ENCODE measurements at places on chromosomes 4 and X.

GRCh38 chr4:85607624-85608023 is 132.7 kb downstream of the ARHGAP24 start:
- no peak for DNase-seq

DNA sequence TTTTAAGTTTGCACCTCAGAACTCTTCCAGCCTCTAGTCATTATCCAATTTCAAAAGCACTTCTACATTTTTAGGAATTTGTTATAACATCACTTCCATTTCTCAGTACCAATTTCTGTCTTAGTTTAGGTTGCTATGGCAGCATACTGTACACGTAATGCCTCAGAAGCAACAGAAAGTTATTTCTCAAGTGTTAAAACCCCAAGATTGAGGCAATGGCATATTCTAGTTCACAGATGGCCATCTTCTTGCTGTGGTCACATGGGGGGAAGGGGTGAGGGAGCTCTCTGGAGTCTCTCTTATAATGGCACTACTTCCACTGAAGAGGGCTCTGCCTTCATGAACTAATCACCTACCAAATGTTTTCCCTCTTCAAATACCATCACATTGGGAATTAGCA is 220.3 kb upstream of the CTSO start:
- no peak for DNase-seq

GRCh38 chr4:145805490-145805889 is 125.5 kb downstream of the C4orf51 start:
- no peak for DNase-seq

- DNase-seq: no peak
These were observed 116.8 kb upstream of the KIT start for GRCh38 chr4:54540931-54541330.

- DNase-seq: no peak
These were observed 75.5 kb upstream of the ADRA2C start for GRCh38 chr4:3690551-3691152.

- no peak for DNase-seq
These were observed 118.9 kb upstream of the FSTL5 start for GRCh38 chr4:162282684-162283083.

GRCh38 chr4:153010146-153010545 is 74.0 kb downstream of the FHDC1 start:
- no peak for DNase-seq

DNA sequence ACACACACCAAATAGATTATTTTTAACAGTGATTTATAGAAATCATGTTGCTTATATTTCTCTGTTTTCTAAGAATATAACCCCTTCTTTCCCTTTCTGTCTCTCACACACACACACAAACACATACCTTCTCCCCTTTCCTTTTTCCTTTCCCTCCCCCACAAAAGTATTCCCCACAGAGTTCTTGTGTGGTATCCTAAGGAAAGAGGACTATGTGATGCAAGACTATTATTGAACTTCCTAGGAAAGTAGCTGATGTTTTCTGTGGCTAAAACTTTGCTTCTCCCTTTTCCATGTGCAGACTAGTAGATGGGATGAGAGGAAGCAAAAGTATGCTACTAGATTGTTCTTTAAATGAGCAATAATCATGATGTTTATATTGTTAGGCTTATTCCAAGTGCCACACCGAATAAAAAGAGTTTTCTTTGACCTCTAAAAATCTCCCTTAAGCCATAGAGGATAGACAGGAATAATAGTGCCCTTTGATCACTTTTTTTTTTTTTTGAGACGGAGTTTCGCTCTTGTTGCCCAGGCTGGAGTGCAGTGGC is 38.7 kb downstream of the CPEB2 start:
- no peak for DNase-seq

DNA sequence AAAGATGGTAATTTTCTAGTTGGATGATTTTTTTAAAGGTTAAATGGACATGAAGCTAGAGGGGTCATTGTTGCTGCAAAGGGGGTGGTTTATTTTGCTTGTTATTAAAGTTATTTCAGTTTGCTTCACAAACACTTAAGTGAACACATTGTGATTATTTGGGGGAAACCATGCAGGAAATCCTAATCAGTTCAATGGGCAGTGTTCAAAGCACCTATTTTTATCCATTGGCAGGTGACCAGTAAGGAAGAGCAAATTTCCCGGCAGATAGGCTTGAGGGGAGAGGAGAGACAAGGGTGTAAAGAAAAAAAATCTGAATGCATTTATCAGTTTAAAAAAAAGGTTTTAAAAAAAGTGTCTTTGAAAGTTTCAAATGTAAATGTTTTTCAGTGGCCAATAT is 17.6 kb downstream of the GPR174 start:
- no peak for DNase-seq

- DNase-seq: no peak
These were observed 20.4 kb downstream of the PIN4 start for GRCh38 chrX:72201836-72202536.

DNA sequence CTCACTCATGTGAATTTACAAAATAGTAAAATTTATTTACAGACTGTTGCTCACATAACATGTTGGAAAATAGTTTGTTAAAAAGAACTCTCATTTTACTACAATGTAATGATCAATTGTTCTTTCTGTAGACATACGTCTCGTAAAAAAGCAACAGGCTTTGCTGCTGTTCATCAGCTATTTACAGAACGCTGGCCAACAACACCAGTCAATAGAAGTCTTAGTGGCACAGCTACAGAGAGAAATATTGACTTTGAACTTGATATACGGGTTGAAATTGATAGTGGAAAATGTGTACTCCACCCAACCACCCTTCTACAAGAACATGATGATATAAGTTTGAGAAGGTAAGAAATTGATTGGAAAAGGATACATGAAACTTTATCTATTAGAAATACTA is 47.6 kb upstream of the ADAD1 start:
- no peak for DNase-seq

DNA sequence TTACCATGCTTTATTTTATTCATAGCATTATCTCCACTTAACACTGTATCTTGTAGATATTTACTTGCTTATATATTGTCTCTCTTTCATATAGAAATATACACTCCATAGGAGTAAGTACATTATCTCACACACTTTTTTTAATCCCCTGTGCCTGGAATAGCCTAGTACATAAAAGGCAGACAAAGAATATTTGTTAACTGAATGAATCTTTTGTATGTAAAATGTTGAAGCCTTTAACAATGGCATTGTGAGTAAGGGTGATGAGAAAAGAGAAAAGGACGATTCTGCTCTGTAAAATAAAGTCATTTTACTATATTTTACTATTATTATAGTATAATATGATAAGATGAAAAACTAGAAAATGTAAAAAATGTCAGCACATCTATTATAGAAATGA is 97.7 kb upstream of the PDHA2 start:
- DNase-seq: no peak

GRCh38 chr4:10898072-10898471 is 213.5 kb upstream of the CLNK start:
- DNase-seq: no peak

GRCh38 chrX:56268888-56269287 is 36.7 kb downstream of the KLF8 start:
- DNase-seq: no peak

- no peak for DNase-seq
These were observed 83.0 kb downstream of the MAGEB17 start for GRCh38 chrX:16250296-16250695.

GRCh38 chrX:22090181-22090580 is 58.1 kb downstream of the PHEX start:
- no peak for DNase-seq

- DNase-seq: no peak
These were observed 276.3 kb upstream of the TACR3 start for GRCh38 chr4:103996064-103996463.

DNA sequence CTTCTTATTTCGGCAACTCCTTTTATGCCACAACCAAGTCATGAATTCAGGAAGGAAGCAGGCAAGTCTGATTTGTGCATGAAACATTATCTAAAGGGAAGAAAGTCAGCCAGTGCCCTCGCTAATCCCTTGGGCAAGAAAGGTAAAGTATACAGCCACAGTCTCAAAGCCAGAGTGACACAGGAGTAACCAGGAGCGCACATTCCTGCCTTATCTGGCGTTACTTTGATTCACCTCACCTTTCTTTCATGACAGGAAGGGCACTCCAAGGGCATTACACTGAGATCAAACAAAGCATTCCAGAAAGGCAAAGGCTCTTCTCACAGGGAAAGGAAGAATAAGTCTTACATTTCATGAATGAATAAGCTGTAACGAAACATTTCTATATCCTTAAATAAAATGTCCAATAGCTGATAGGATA is 38.8 kb downstream of the FAT1 start:
- no peak for DNase-seq

GRCh38 chr4:58732973-58733372 is 1622.8 kb upstream of the IGFBP7 start:
- DNase-seq: no peak

GRCh38 chrX:98398542-98398941 is 1514.8 kb downstream of the RPA4 start:
- DNase-seq: no peak

DNA sequence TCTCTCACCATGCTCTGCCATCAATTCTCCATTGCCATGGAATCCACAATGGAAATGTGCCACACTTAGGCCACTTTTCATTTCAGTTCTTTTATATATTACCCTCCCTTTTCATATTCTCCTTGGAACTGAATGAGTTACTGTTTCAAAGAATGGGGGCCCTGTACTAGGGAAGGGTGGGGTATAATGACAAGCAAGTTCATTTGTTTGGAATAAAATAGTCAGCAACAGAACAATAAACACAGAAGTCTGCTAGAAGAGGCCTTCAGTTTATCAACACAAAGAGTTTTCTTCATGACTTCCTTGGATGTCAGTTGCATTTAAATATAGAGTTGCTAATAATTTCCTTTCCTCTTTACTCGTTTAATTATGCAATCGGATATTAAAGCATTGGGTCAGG is 478.3 kb upstream of the FTHL17 start:
- DNase-seq: no peak

DNA sequence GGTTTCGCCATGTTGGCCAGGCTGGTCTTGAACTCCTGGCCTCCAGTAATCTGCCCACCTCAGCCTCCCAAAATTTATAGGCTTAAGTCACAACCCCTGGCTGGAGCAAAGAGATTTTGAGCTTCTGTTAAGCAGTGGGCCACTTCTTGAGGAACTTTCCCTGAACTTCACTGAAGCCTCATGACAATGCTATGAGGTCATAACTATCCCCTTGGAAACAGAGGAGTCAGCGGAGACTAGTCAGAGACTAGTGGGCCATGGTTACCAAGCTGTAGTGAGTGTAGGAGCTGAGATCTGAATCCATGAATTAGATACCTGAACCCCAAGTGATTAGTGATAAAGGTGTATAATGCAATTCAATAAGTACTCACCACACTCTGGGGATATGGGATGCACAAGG is 145.1 kb upstream of the MSX1 start:
- DNase-seq: no peak

GRCh38 chr4:188032170-188032569 is 36.6 kb downstream of the ZFP42 start:
- no peak for DNase-seq

DNA sequence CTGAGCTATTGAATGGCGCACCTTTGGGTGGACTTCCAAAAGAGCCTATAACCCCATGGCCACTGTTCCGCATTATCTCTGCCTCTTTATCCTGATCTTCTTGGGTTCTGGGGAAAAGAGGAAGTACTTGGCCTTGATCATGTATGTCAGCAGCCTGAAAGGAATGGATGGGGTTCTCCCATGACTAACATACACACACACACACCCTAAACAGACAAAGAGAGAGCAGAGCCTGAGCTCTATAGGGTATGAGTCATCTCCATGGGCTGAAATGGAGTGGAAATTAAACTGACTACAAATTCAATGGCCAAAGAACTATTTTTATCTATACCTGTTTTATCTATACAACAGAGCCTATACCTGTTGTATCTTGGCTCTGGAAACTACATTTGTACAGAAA is 141.5 kb upstream of the MTMR8 start:
- no peak for DNase-seq

DNA sequence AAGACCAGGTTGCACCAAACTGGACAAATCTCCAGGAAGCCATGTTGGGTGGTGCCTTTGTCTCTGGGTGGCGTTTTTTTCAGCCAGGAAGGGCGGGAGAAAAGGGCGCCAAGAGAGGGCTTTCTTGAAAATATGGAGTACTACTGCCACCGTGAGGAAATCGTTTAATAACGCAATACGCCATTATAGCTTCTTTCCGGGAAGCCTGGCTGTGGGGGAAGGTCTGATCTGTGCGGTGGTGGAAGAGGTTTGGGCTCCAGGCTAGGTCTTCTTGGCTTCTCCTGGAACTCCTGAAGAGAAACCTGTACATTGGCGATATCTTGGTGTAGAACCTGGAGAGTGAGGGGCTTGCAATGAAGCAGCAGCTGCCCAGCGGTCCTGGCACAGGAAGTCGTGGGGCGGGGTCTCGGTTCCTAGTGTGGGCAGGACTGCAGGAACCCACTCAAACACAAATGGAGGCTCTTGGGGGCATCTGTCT is 202.7 kb downstream of the OR13H1 start:
- DNase-seq: no peak

DNA sequence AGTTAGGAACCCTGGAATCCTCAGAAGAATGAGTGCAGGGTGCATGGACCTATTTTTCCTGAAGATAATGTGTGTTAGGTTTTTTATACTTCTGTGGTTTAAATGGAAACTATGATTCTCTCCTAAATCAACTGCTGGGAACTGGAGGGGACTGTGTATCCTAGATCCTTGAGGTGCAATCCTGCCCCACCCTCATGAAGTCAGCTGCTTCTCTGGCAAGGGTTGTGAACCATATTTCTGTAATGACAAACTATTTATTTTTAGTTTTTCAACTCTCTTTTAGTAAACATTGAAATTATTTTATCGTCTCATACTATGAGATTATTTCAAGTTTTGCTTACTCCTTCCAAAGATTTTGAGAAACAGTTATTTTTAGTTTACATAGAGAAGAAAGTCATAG is 25.8 kb upstream of the VEGFC start:
- no peak for DNase-seq

GRCh38 chr4:136917312-136918110 is 614.8 kb downstream of the PCDH18 start:
- DNase-seq: no peak

GRCh38 chr4:40340030-40340429 is 4.9 kb downstream of the CHRNA9 start:
- no peak for DNase-seq

DNA sequence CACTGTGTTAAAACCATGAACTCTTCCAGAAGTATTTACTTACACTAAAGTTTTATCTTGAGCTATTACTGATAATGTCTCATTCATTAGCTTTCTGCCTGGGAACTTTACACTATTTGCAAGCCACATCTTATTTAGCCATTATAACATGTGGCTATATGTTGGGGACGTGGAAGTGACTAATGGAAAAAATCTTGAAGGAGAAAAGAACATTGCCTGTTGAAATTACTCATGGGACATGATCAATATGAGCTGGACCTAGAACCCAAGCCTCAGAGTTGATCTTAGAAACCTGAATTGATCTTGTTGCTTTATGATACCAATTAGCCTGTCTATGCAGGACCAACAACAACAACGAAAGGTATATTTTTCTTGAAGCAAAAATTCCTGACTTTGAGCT is 22.5 kb upstream of the ARHGAP6 start:
- no peak for DNase-seq

GRCh38 chr4:124804584-124804983 is 92.1 kb upstream of the ANKRD50 start:
- DNase-seq: no peak
